Fibroblast of skin of back (primary cell): ENCODE measurements at places on chromosomes 2 and 18.
A peak's percentile ranks its signal among the peaks of the same experiment; 100 is the strongest.

GRCh38 chr2:234603619-234604018 is 106.7 kb upstream of the ARL4C start:
- no peak for DNase-seq

DNA sequence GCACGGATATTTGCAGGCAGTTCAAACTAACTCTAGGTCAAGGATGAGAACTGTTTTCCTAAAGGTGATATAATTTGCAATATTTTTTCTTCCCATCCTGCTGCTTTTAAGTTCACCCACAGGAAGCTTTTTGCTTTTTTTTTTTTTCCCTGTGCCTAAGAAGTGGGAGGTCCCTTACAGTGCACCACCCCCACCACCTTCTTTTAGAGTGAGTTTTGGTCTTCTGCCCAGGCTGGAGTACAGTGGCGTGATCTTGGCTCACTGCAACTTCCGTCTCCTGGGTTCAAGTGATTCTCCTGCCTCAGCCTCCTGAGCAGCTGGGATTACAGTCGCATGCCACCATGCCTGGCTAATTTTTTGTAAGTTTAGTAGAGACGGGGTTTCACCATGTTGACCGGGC is 82.5 kb downstream of the KCNS3 start:
- DNase-seq, result no peak

DNA sequence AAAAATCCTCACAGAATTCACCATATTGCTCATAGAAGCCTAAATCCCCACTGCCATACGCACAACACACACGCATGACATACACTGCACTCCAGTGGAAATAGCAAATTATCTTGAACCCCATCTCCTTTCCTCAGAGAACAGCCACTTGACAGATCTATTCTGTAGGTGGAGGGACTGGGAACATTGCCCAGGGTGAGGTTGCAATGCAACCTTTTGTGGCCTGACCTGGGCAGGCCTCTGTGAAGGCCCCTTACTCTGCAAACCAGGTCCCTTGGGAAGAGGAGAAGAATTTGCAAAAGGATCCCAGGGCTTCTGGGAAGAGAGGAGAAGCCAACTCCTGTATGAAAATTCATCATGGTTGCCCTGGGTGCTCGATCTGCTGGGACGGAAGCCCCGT is 51.9 kb downstream of the SDC1 start:
- no peak for DNase-seq

GRCh38 chr2:20738772-20739171 is 71.8 kb downstream of the GDF7 start:
- no peak for DNase-seq

DNA sequence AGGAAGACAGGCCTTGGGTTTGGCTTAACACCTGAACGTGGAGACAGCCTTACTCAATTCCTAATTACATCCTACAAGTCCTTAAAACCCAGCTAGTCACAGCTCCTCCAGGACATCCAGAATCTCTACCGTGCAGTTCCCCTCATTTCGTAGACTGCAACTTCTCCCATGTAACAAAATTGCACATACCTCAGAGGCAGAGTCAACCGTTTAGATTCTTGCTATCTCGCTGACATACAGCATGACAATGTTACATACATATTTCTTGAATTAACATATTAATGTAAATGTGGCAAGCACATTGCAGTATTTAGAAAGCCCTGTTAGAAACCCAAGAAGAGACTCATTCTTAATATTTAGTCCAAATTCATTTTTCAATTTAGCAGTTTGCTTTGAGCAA is 358.7 kb downstream of the SETBP1 start:
- DNase-seq, result peak; percentile 61

DNA sequence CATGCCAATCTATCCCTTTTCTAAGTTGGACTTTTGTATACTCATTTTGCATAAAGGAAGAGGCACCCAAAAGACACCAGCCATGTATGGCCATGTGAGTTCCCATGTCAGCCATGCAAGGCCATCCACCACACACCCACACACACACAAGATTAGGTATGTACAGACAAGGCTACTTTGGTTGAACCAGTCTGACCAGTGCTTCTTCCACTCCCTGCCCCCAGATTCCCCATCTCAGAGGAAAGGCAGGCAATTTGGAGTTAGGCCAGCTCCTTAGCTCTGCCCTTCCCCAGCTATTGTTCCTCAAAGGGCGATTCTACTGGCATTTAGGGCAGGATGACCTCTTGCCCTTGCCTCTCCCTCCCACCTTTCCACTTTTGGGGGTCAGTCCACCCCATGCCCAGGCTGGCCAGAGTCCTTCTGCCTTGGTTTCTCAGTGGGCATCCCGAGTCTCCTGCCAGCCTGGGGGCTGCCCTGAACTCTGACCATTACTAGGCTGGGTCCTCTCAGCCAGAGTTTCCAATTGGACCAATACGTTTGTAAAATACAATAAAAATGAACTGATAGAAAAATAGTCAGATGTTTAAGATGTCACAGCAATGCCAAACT is 101.1 kb downstream of the ZBTB7C start:
- DNase-seq, result no peak

- no peak for DNase-seq
Measured at GRCh38 chr2:24618144-24618543, 127.1 kb downstream of the NCOA1 start.

GRCh38 chr2:239574434-239575156 is 173.8 kb upstream of the HDAC4 start:
- DNase-seq, result no peak

DNA sequence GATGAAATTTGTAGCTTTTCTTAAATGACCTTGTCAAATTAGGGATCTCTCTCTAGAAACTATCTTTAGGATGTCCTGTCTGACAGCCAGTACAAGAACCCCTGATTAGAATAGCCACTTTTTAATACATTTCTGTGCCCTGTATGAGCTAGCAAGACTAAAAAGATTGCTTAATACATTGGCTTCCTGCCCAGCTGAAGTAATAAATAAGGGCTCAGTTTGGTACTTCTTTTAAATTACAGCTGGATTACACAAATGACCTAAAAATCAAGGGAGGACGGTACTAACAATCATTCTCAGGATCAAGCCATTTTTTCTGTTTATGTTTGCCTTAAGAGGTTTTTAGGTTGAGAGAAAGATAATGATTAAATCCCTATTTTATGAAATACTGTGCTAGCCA is 11.6 kb upstream of the OLA1 start:
- peak; percentile 20 for DNase-seq

DNA sequence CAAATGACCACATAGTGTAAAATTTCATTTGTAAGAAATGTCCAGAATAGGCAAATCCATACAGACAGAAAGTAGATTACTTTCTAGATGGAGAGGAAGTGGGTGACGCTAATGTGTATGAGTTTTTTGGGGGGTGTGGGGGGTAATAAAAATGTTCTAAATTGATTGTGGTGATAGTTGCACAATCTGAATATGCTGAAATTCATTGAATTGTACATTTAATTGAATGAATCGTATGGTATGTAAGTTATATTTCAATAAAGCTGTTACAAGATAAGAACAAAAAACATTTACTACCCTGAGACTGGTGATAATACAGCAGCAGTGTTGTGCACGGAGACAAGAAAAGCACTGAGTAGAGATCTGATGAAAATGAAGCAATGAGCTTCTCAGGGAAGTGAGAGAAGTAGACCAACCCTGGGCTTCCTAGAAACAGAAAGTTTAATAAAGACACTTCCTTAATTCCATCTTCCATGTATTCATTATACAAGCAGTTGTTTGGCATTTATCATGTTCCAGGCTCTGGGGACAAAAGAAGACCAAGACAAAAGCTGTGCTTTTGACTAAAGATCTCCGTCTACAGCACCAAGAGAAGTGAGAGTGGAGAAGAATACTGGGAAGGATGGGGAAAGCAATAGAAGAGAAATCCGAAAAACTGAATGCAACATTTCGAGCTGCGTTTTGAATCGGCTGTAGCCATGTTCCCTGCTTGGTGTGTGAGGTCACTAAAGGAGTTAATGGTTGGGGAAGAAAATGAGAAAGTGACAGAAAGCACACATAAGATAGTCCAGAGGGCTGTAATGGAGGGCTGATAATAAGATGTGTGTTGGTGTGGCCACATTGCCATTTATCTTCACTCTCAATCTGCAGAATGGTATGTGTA is 1.8 kb upstream of the PDE11A start:
- DNase-seq, result no peak

DNA sequence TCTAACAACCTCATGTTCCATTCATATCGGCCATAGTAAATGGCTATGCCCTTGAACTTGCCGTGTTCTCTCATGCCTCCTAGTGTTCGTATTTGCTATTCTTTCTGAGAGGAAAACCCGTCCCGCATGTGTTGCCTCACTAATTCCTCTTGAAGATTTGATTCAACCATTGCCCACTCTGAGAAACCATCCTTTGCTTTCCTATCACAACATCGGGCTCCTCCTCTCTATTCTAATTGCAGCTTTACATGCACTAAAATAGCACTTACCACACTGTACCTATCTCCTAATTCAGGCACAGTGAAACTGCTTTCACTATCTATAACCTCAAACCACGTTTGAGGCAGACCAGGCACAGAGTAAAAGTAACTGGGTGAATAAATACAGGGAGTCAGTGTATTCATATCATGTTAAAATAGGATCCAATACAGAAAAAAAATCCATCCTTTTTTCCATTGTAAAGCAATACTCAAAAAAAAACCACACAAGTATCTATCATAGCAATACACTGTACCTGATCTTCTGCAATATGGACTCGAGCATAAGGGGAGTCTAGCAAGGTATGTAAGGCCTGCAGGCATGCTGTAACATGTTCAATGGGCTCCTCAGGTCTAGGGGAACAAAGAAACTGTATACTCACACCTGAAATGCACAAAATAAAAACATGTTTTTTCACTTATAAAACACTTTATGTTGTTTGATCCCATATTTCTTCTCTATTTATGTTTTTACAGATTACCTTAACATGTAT is 39.0 kb upstream of the STRN start:
- peak; percentile 11 for DNase-seq

GRCh38 chr18:45357686-45358470 is 257.4 kb upstream of the SLC14A2 start:
- peak; percentile 13 for DNase-seq

GRCh38 chr2:151799886-151800292 is 28.3 kb downstream of the ARL5A start:
- DNase-seq, result no peak

GRCh38 chr2:188893972-188894371 is 80.2 kb upstream of the COL3A1 start:
- no peak for DNase-seq

DNA sequence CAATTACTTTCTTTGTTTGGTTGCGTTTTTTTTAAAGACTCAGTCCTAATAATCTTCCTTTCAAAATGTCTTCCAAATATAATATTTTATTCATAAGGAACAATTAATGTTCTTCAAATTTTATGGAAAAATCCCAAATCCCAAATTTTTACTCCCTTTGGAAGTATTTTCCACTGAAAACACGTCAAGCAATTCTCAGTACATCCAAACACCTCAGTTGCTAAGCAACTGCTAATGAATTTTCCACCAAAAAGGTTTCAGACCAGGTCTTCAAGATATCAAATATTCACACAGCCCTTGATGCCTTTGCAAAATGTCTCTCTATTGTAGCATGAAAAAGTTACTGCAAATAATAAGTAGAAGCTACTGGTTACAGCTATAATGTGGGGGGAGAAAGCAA is 140.1 kb downstream of the DSEL start:
- DNase-seq, result no peak

GRCh38 chr18:57951999-57952774 is 91.8 kb upstream of the NEDD4L start:
- no peak for DNase-seq

DNA sequence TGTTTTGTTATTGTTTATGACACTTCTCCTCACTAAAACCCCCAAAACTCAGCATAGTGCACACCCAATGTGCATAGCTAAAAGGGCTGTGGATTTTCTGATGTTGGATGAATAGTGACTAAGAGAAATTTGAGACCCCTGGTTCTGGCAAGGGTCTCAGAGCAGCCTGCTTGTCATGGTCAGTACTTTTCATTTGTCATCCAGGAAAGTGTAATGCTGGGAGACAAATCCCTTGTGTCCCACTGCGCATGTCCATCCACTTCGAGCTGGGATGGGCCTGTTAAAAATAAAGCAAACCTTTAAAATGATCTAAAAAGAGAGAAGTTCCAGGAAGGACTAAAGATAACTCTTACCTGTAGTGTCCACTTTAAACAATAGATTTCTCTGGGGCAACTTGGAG is 46.9 kb upstream of the LYPD1 start:
- DNase-seq, result no peak

GRCh38 chr2:216877085-216877484 is 17.2 kb upstream of the TNP1 start:
- DNase-seq, result no peak

DNA sequence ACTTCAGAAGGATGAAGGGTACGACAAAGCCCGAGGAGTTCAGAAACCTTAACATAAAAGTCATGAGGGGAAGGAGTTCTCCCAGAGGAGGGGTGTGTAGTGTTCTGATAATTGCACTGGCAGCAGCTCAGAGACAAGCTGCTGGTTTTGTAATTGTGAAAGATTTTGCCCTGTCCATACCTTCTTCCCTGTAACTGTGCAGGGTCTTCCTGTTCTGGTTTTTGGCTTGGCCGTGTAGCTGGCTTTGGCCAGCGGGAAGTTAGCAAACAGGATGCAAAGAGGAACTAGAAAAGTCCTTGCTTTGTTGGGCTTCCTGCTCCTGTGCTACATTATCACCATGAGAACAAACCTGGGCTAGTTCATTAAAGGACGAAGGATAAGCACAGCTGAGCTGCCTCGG is 160.8 kb downstream of the LPIN1 start:
- DNase-seq, result no peak
